ENCODE measurements at places on chromosomes 7 and 10.

DNA sequence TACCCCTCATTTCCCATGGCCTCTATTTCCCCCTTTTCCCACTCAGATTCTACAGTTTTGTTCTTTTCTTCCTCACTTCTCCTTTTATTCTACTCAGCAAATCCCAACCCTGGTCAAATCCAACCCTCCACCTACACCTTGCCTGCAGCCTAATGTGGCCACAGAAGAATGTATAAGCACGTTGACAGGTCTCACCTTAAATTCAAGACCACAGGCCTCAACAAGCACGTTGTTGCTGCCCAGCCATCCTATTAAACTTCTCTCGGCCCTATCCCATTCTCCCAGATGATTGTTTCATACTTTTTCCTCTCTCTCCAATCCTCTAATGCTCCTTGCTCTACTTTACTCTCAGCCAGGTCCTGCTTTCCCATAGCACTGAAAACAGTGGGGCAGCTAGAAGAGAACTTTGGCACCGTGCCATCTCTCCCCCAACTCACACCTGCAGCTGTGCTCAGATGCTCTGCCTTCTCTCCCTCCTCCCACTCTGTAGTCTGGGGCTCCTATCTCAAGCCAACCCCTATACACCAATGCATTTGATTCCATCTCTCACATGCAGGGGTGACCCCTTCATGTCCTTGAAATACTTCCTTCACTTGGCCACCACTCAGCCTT, 6.8 kb upstream of the EIF3A start:
- no peak for DNase-seq

- no peak for DNase-seq
These were observed 3.4 kb upstream of the MINDY3 start for GRCh38 chr10:15863733-15864132.

GRCh38 chr7:25308906-25309705, 80.8 kb upstream of the NPVF start:
- no peak for DNase-seq

DNA sequence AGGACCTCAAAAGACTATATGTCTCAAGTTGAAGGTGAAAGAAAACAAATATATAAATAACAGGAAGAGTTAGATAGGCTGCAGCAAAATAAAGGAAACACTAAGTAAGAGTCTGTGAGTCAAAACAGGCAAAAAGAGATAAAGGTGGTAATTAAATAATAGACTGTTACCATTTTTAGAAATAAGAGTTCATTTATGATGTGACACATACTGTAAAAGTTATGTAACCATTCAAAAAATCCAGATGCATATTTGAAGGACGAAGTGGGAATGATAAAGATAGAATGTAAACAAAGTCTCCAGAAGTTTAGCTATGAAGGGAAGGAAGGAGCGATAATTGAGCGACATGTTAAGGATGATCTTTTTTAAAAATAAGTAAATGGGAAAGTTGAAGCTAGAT, 50.5 kb downstream of the HECTD2 start:
- DNase-seq = no peak

- no peak for DNase-seq
These were observed 17.1 kb upstream of the IL6 start for GRCh38 chr7:22709857-22710256.

- DNase-seq = no peak
These were observed 1.0 kb downstream of the SORCS3 start for GRCh38 chr10:104641937-104642657.

GRCh38 chr7:112067200-112067599, 139.0 kb downstream of the DOCK4 start:
- no peak for DNase-seq

DNA sequence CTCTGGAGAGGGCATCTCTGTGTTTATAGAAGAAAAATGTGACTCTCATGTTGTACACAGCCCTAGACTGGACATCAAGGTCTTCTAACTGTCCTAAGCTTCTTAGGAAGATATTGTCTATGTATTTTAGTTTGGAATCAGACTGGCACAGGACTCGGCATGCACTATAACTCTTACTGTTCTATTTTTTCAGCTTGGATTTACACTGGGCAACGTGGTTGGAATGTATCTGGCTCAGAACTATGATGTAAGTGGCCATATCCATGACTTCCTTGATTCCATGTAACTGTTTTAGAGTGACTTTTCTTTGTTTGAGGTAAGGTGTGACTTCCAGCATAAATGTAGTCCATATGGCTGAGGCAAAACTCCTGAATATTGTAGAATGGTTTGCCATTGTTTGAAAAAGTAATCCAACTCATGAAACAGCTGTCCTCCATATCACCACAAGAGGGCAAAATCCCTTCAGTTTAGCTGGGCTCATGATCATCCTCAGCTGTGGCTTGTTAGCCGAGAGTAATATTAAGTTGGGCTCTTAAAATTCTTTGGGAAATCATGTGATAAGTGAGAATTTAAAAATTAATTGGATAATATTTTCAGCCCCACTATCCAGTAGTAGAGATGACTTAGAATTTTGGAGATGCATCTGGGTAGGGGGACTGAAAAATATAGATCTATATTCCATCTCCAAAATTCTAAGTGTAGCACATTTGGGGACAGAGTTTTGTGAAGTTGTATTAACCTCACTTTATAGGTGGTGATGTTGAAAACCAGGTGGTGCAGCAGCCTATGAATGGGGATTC, 10.4 kb downstream of the STMP1 start:
- no peak for DNase-seq

DNA sequence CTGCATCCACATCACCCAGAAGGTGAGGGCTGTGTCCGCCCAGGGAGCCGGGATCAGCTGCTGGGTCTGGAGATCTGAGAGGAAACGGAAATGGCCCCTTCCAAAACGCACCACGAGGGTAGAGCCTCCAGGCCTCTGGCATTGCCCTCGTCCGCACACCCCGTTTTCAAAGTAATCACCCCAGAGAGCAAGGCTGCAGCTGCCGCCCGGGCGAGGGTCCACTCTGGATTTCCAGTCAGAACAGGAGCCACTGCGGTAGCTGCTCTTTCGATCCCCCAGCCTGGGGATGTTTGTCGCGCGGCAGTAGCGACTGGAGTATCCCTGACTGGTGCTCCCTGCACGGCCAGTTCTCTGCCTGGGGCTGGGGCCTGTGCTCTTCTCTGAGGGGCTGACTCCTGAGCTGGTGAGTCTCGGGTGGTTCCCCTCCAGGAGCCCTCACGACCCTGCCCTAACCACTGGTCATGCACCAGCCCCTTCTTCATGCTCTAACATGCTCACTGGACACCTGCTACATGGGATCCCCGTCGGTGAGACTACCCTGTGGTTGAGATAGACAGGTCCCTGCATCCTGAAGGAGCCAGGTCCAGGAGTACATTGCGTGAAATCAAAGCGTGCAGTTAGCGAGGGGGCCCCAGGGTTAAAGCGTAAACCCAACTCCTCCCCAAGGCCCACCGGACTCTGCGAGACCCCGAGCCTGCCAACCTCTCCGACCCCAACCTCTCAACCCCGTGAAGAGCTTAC, 99.2 kb downstream of the FOXL3 start:
- DNase-seq = no peak

GRCh38 chr10:97861097-97861750, 11.6 kb downstream of the GOLGA7B start:
- DNase-seq = no peak

DNA sequence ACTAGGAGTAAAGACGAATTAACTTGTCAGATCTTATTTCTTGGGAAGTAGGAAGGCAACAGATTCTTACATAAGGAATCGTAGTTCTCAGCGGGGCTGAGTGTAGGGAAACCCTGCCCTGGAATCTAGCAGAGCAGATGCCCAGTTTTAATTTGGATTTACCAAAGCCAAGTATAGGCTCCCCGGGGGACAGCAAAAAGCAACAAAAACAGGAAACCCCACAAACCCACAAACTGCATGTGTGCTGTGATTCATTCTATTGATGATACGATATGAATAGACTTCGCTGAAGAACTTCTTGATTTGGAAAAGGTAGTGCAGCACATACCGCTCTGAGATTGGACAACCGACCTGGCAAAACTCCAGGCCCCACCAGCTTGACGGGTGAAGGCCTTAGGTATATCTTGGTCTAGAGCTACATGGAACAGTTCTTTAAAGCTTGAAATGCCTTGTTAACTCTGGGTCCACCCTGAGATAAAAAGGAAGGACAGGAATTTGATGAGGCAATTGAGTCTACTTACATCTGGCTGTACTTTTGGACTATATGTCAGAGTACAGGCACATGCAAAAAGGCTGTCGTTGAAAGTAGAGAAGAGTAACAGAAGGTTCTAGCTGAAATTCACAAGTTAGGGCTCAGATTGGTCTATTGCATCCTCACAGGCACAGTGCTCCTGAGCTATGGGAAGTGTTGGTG, 49.1 kb downstream of the STRA8 start:
- DNase-seq = peak; percentile 5

- DNase-seq = no peak
These were observed 55.7 kb upstream of the COL1A2 start for GRCh38 chr7:94338921-94339371.

DNA sequence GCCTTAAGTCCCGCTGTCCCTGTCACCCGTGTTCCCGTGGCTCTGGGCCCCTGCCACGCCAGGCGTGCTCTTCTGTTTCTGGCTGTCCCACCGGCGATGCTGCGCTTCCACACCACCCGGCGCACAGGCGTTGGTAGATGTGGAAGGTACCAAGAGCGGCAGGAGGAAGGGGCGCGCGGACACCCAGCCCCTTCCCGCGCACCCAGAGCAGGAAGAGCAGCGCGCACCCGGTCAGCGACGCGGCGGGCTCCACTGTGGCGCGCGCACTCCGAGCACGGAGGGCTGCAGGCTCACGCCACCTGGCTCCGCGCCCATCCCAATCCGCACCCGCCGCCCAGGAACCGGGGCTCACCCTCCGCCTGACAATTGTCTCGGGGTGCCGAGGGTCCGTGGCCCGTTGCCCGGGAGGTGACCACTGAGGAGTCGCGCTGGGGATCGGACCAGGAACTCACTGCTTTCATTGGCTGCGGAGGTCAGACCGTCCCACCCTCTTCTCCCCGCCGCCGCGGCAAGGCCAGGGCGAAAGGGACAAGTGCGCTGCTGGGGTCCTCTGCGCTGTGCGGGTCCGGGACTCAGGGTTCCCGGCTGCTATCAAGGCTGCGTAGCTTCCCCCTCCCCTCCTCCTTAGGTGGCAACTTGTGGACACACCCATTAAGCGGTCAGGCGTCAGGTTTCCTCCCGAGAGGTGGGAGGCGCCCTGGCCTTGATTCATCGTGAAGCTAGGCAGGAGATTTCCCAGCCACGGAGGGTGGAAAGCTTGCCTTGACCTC, 121.6 kb upstream of the ZNF92 start:
- peak; percentile 19 for DNase-seq

DNA sequence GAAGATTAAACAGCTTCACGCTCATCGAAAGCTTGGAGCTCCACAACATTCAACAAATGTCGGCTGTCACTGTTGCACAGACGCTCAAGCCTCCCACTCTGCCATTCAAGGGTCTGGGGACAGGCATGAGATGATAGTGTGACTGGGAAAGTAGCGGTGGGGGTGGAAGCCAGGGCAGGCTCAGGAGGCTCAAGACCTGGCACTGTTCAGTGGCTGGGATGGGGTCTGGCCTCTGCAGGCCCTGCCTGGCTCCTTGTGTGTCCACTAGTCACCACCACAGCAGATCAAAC, 13.5 kb upstream of the GTPBP4 start:
- no peak for DNase-seq

GRCh38 chr7:156480671-156481070, 159.9 kb upstream of the RNF32 start:
- DNase-seq = no peak

GRCh38 chr7:133315332-133316040, 62.6 kb downstream of the EXOC4 start:
- no peak for DNase-seq

DNA sequence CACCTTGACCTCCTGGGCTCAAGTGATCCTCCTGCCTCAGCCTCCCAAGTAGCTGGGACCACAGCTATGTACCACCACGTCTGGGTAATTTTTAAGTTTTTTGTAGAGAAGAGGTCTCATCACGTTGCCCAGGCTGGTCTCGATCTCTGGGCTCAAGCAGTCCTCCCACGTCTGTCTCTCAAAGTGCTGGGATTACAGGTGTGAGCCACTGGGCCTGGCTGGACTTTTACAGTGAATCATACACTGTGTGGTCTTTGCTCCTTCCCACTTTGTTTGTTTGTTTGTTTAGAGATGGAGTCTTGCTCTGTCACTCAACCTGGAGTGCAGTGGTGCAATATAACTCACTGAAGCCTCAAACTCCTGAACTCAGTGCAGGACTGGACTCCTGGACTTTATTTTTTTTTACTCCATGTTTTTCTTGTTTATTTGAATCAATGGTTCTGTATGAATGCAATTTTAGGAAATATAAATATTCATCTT, 12.5 kb downstream of the PPIA start:
- DNase-seq = no peak

DNA sequence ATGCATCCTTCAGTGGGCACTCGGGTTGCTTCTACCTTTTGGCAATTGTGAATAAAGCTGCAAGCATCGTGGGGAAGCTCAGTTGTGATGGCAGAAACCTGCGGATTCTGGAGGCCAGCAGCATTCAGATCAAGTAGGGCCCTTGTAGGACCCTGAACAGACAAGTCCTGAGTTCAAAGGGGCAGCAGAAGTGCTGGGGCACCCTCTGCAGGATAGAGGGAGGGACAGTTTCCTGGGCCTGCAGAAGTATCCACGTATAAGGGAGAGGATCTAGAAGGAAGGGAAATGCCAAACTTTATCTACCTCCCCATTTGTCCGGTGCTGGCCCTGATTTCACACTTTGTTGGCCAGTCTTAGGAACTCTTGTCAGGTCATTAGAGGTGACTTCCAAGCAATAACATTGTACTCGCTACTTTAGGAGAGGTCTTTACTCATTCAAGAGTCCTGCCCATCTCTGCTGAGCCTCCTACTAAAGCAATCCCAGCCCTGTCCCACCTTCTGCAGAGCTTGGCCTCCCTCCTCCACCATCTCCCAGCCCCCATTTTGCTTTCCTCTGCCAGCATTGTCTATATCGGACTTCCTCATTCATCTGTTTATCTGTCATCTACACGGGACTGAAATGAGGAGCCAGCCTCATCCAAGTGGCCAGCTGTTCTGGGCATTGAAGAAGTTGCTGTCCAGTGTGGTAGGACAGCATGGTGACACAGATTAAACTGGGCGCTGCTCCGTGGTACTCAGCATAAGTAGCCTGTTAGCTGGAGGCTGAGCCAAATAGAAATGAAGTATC, 26.6 kb upstream of the R3HCC1L start:
- DNase-seq = no peak

GRCh38 chr7:129875745-129876411, 76.9 kb downstream of the UBE2H start:
- no peak for DNase-seq

DNA sequence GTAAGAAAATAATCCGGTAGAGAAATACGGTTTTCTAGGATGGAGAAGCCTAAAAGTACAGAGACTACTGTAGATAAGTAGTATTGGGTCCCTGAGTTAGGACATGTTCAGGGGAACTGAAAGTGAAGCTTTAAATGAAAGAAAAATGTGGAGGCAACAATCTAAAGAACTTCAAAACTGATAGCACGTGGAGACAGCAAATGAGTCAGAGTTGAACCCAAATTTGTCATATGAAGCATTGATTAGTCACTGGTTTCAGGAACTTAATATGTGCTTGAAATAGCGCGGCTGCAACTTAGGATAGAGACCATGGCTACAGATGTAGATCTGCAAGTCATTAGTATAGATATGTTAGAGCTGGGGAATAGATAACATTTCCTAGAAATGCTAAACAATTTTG, 1138.6 kb upstream of the SORCS1 start:
- DNase-seq = no peak

- DNase-seq = peak; percentile 11
These were observed 92.7 kb upstream of the GPR26 start for GRCh38 chr10:123573236-123574108.

GRCh38 chr7:18445916-18446520, 49.5 kb upstream of the HDAC9 start:
- no peak for DNase-seq

GRCh38 chr7:90747516-90747915, 151.4 kb downstream of the CDK14 start:
- DNase-seq = no peak
